Stimulated activated naive CD4-positive, alpha-beta T cell treated with Interleukin-2 at 50 U/mL for 16 hours (primary cell): ENCODE measurements at places on chromosomes 5 and 9.

DNA sequence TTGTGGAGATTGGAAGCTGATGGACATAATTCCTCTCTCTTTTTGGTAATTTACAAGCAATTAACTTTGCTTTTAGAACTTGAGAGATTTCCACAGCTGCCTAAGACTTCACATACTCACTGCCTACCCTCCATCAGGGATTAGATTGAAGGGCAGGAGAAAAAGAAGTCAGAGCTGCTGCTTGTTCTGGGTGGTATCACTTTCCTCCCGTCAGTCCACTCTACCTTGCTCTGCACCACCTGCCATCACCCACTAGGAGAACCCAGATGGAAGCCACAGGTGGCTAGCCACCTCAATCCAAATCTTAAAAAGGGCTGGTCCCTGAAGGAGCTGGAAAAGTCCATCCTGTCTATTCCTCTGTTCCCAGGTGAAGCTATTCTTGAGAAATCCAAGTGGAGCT is 10.5 kb downstream of the IRF1 start:
- DNase-seq: no peak

GRCh38 chr5:128777052-128777451 is 188.2 kb upstream of the SLC27A6 start:
- DNase-seq: no peak

DNA sequence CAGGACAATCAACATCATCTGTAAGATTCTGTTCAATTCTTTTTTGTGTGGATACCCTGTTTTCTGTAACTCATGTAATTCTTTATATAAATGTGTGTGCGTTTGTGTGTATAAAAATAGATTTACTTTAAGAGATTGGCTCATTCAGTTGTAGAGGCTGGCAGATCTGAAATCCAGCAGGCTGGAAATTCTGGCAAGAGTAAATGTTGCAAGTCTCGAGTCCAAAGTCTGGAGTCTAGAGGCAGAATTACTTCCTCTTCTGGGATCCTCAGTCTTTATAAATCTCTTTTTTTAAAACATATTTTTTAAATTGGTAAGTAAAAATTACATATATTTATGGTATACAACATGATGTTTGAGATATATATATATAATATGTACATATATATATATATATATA is 202.1 kb upstream of the TMEM161B start:
- no peak for DNase-seq

- DNase-seq: no peak
Observed at GRCh38 chr5:105730982-105731381, 1939.8 kb downstream of the EFNA5 start.

GRCh38 chr5:116527582-116527981 is 47.0 kb downstream of the SEMA6A start:
- no peak for DNase-seq

GRCh38 chr5:79151942-79152671 is 40.5 kb downstream of the BHMT start:
- no peak for DNase-seq

GRCh38 chr5:14545308-14545707 is 36.3 kb upstream of the OTULINL start:
- DNase-seq: no peak

GRCh38 chr5:6875376-6875775 is 162.1 kb downstream of the TENT4A start:
- DNase-seq: no peak

- DNase-seq: no peak
Observed at GRCh38 chr5:39639618-39640089, 214.9 kb upstream of the DAB2 start.

DNA sequence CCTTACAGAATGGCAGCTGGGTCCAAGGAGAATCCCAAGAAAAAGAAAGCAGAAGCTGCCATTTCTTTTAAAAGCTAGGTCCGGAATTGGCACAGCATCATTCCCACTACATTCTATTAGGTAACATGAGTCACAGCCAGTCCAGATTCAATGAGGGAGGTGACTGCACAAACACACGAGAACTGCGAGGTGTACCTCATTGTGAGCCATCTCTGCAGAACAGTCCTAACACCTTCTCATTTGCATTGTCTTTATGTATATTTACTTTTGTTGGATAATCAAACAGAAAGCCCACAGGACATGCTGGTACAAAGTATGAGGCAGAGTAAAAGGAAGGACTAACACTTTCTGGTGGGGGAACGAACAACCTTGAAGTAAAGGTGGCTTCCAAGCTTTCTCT is 14.6 kb upstream of the HABP4 start:
- DNase-seq: no peak

DNA sequence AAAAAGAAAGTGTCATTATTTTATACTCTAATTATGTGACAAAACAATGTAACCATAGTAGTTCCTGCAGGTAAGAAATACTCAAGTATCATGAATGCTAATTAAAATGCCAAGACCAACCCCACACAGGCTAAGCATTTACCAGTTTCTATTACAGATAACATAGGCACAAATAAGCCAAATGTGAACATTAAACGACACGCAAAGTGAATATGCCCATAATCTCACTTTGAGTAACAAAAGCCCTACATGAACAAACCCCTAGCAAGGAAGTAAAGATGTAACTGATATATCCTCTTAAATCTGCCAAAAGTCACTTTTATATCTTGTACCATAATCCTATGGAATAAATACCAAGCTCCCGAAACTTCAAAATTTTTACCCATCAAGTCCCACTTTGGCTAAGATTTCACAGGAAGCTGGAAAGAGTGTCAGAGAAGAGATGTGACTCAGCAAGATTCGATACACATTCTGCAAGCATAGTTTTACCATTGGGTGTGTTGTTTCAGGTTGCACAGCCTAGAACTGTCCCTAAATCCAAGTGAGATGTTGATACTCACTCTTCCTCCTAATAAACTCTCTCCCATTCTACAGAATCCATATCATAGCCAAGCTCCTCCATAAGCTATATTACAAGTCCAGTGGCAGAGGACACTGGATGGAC is 28.8 kb downstream of the TRPM6 start:
- no peak for DNase-seq

DNA sequence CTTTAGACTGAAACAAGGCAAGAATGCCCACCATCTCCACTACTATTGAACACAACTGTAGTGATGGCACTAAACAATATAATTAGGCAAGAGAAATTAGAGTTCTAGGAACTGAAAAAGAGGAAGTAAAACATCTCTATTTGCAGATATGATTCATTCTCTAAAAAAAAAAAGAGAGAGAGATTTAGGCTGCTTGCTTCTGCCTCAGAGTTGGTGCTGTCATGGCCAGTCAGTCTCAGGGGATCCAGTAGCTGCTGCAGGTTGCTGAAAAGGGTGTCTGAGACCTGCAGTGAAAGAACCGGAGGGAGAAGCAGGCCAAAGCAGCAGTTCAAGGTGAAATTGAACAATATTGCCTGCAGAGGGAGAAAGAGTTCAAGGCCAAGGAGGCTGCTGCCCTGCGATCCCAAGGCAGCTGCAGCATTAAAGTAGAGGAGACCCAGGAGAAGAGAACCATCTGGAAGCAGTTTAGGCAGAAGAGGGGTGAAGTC is 72.5 kb downstream of the AP3B1 start:
- no peak for DNase-seq

- DNase-seq: no peak
Observed at GRCh38 chr5:34826347-34826746, 12.6 kb upstream of the TTC23L start.
